Right renal cortex interstitium (tissue), 3 donors: ENCODE measurements at places on chromosomes 13 and 19. TPM values are rescaled to one million over a fixed set of nuclear protein-coding genes. Genes with fewer than 3 reads are reported as not detected.

GNG8 gene
- polyA plus RNA-seq: 1.7 TPM

DHDH gene
- polyA plus RNA-seq: 7.4 TPM

SHANK1 gene
- 4.9 TPM for polyA plus RNA-seq

GJB2 gene
- 4.0 TPM for polyA plus RNA-seq

ZSCAN18 gene
- 73.4 TPM for polyA plus RNA-seq

AZU1 gene
- 1.1 TPM for polyA plus RNA-seq

IRGC gene
- polyA plus RNA-seq: not detected

CYP2S1 gene
- 0.51 TPM for polyA plus RNA-seq

KLK5 gene
- 2.0 TPM for polyA plus RNA-seq

- DNase-seq: no peak
Observed at GRCh38 chr19:51386882-51387520, 773 bp downstream of the LIM2 start.

DNA sequence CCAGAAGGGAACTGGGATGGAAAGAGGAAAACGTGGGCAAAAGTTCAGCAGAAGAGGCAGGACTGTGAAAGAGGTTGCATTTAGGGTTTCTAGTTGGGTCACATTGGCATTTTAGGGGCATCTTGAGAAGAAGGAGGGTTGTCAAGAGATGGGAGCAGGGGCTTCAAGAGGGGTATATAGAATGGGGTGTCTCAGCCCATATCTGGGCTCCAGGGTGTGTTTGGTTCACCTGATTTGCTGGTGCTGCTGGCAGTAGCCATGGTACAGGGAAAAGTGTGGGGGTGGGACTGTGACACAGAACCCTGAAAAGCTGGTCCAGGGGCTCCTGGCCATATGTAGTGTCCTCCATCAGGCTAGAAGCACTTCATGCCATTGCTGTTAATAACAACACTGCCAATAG lies 22.5 kb downstream of the MAST3 start:
- DNase-seq: no peak

DNA sequence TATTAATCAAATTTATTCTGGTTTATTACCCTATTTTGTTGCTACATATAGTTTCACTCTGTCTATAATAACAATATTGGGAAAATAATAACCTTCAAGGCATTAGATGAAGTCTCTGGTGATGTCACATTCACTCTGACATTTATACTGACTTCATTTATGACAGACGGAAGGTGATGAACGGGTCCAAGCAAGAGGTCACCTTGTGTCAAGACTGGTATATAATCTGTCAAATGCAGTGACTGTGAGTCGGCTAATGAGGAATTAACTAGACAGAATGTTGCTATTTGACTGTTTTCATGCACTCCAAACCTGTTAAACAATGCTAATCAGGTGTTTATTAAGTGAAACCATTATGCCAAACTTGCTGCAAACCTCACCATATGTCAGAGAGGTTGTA lies 800.5 kb upstream of the KLHL1 start:
- no peak for DNase-seq

GRCh38 chr19:28065026-28065425 lies 1147.9 kb downstream of the UQCRFS1 start:
- no peak for DNase-seq

- DNase-seq: no peak
Observed at GRCh38 chr13:26362261-26362660, 108.3 kb downstream of the CDK8 start.

GRCh38 chr13:66492479-66492878 lies 737.7 kb downstream of the PCDH9 start:
- DNase-seq: no peak

GRCh38 chr19:55336101-55336500 lies 3.6 kb upstream of the KMT5C start:
- no peak for DNase-seq

DNA sequence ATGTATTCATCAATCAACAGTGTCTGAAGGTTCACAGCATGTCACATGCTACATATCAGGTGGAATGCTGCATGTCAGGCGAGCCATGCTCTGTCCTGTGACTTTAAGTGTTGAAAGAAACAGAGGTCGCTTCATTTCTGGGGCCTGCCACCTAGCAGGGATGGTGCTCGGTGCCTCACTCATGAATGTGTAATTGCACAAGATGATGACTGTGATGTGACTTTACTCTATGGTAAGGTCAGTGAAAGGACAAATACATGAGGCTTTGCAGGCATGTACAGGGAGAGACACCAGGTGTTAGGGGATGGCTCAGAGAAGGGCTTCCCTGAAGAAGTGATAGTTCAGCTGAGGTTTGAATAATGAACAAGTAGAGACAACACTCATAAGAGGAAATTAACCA lies 66.7 kb downstream of the FRY start:
- DNase-seq: no peak

DNA sequence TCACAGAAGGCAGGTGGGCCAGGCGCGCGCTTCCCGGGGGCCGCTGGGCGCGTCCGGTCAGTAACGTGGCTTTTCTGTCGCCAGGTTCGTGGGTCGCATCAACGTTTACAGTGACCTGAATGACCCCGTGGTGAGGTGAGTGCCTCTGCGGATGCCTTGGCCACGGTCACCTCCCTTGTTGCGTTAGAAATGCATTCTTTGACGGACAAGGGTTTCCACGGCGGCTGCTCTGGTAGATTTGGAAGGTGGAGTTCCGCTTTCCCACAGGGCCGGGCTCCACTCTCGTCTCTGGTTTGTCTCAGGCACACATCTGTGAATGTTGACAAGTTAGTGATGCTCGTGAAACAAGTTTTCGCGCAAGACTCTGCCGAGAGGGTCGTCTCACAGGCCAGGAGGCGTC lies 130.0 kb downstream of the ATP11A start:
- no peak for DNase-seq

DNA sequence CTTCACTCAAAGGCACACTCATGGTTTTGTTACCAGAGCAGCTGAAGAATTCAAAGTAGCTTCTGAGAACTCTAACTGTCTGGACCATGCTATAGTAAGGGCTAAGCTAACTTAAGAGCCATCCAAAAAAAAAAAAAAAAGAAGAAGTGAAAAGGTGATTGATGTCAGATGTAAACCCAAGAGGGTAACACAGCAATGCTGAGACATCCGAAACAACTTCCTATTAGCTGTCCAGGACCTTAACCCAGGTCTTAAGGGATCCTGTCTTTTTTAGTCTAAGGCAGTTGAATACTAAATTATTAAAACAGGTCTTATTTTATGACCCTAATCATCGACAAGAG lies 11.2 kb upstream of the RAB20 start:
- DNase-seq: no peak

DNA sequence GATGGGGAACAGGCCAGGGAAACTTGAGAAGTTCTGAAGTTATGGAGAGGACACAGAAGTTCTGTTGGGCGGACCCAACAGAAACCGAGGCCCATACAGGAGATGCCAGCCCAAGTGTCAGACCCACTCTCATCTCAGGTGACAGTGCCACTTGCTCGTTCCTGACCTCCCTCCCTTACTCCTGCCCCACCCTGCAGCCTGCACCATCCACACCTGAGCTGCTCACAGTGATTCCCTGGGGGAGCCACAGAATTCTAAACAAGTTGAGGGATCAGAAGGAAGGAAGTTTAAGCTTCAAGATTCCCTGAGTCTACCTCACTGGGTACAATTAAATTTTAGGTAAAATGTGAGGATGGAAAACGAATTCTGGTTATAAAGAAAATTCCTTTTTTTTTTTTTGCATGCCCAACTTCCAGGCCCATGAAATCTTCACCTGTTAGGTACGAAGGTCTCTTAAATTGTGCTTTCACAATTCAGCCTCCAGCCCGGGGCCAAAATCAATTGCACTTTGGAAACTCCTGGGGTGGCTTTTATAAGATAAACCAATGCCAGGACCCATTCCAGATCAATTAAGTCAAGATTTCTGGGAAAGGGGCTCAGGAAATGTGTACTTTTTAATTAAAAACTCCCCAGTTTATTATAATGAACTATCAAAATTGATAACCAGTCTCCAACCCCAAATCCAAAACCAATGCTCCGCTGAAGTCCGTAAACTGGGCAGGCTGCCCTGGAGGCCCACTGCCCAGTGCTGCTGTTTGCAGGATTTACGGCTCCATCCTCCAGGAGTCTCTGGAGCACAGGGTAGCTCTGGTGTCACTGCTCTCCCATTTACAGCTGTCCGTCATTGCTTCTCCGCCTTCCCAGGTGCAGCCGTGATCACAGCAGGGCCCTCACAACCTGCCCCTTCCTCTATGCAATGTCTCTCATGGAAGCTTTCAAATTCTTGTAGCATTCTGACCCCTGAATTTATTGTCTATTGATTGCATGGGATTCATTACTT lies 643.5 kb downstream of the UQCRFS1 start:
- DNase-seq: no peak

DNA sequence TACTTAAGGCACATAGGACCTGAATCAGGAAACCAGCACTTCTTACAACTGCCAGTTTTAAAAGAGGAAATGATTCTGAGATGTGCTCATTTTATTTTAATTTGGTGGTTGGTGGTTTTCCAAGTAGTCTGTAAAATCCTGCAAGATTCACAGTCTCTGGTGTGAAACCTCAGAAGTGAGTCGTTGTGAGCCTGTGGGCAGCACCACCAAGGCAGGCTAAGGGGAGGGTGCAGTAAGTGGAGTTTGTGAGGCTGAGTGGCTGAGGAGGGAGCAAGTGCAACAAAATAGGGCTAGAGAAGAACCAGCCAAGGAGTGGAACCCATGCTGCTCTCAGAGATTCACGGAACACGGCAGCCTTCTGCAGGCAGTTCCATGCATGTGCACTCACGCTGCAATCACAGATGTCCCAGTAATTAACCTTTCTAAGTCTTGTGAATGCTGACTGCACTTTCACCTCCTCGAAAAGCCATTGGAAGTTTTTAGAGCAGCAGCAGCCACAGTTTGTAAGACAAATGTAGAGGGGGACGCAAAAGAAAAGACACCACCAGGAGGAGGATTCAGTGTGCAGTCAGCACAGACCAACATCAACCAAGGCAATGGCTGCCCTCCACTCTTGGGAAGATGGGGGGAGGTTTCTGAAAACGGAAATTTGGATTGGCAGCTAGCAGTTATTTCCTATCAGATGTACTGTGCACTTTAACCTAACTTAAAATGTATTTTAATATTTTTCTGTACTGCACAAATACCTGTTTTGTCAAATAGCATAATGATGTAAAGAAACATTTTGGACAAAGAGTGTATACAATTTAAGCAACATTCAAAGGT lies 44.9 kb downstream of the ESD start:
- DNase-seq: no peak

GRCh38 chr19:16788479-16788878 lies 40.7 kb upstream of the SIN3B start:
- no peak for DNase-seq

DNA sequence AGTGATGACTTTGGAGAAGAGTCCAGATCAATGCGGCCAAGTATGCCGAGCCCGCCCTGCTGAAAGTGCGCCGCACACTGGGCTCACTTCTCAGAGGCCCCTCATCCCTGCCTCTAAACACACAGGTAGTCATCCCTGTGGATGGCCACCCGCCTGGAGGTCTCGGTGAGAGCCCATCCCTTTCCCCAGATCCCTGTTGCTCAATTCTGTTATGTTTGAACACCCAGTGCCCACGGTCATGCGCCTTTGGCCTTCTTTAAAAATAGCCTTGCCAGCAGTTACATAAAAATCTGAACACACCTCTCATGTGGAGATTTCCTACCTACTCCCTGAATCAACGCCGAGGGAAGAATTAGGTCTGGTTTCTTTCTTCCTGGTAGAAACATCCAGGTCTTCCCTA lies 11.9 kb downstream of the ELAVL1 start:
- no peak for DNase-seq

DNA sequence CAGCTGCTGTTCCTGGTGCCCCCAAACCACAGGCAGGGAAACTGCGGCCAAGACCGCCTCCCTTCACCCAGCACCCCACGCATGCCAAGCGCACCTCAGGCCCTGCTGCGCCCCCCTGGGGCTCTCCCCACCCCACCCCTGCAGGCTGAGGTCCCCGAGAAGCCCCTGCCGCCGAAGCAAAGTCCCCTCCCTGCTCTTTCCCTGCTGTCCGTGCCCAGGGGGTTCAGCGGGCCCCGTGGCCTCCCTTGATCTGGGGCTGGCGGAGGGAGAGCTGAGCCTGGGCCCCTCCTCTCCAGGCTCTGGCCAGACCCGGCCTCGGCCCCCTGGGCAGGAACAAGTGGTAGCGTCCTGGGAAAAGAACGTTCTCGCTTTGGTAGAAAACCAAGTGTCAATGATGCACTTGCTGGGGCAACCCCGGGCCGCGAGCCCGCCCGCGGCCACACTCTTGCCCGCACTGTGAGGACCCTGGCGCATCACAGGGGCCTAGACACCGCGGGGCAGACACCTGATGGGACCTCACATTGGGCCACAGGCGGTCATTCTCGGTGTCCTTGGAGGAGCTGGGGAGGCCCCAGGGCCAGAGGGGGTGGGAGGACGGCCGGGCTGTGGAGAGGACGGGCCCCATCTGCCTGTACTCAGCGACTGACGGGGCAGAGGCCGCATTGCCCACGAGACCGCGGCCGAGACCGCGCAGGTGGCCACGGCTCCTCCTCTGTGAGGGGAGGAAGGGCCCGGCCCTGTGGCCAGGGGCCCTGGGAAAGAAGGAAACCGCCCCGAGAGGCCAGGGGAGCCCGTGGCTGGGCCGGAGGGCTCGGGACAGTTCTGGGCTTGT lies 29.0 kb downstream of the GPX4 start:
- no peak for DNase-seq

DNA sequence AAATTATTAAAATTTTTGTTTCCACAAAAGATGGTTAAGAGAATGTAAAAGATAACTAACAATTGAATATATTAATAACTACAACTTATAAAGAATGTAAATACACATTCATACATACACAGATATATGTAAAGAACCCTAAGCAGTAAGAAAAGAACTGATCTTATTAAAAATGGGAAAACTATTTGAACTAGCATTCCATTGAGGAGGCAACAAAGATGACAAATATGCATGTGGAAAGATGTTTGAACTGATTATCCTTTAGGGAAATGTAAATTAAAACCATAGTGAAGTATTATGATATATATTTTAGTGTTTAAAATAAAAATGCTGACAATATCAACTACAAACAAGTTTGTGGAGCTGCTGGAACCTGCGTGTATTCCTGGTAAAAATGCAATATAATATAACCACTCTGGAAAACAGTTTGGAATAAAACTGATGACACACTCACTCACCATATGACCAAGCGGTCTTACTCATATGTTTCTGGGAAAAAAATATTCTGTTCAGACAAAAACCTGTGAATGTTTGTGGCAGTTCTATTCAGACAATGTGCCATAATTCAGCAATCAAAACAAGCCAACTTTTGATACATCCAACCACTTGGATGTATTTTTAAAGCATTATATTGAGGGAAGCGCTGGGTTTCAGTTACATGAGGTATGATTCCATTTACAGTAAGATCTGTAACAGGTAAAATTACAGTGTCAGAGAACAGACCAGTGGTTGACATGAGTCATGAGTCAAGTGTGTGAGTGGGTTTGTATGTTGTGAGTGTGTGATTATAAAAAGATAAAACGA lies 694.4 kb upstream of the SLITRK5 start:
- DNase-seq: no peak

DNA sequence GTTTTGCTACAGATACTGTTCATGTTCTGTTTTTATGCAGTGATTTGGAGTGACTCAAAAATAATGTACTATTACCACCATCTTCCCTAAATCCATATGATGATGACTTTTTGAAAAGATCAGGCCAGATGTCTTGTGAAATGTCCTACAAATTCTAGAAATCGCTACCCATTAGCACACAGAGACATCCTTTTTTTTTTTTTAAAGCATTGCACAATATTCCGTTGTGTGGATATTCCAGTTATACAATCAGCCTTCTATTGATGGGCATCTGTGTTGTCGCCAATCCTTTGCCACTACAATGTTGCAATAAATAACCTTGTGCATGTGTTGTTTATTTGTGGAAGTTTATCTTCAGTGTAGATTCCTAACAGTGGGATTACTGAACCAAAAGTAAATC lies 24.5 kb downstream of the ZDHHC20 start:
- DNase-seq: no peak
